ENCODE measurements at places on chromosomes 3 and 15. TPM values are rescaled to one million over a fixed set of nuclear protein-coding genes. Genes with fewer than 3 reads are reported as not detected.

ZNF639 gene
- 28.4 TPM for total RNA-seq

GOLGA8R gene
- 2.2 TPM for total RNA-seq

SATB1 gene
- 6.2 TPM for total RNA-seq

IL12A gene
- total RNA-seq, result 1.5 TPM

ERICH6 gene
- not detected for total RNA-seq

GPR62 gene
- 0.15 TPM for total RNA-seq

IL17RD gene
- total RNA-seq, result 0.97 TPM

SKOR1 gene
- total RNA-seq, result 0.15 TPM

CEMIP gene
- not detected for total RNA-seq

MOBP gene
- 0.44 TPM for total RNA-seq

PLA2G4D gene
- total RNA-seq, result not detected

IL5RA gene
- not detected for total RNA-seq

FAM3D gene
- total RNA-seq, result not detected

BFSP2 gene
- not detected for total RNA-seq

TMCO5A gene
- not detected for total RNA-seq

CHRD gene
- 0.53 TPM for total RNA-seq

PLSCR5 gene
- not detected for total RNA-seq

MESP2 gene
- not detected for total RNA-seq

TRPM1 gene
- total RNA-seq, result not detected

NDN gene
- total RNA-seq, result 19.2 TPM

MORC1 gene
- not detected for total RNA-seq

CNTN3 gene
- total RNA-seq, result not detected

KCNH8 gene
- not detected for total RNA-seq

PRICKLE2 gene
- 7.1 TPM for total RNA-seq

CAPN3 gene
- total RNA-seq, result 2.2 TPM

CPN2 gene
- total RNA-seq, result not detected

CHRNA7 gene
- total RNA-seq, result 2.7 TPM

INKA1 gene
- 26.5 TPM for total RNA-seq

ALDH1L1 gene
- not detected for total RNA-seq

TMEM108 gene
- total RNA-seq, result 0.42 TPM

UBAP1L gene
- total RNA-seq, result 3.9 TPM

TRIM42 gene
- total RNA-seq, result not detected

ELL3 gene
- total RNA-seq, result 2.4 TPM

UQCC5 gene
- 22.6 TPM for total RNA-seq

DPPA2 gene
- not detected for total RNA-seq

TGM5 gene
- total RNA-seq, result not detected

JAGN1 gene
- 31.4 TPM for total RNA-seq

OR5K2 gene
- total RNA-seq, result not detected

TSPAN3 gene
- total RNA-seq, result 215 TPM
